Muscle of back (tissue), 13 donors: ENCODE measurements at places on chromosomes 13 and 19.

GRCh38 chr19:57389194-57389729 lies 392 bp upstream of the ZNF548 start:
- no peak for DNase-seq

- DNase-seq: peak; percentile 79
These were observed 15.3 kb downstream of the CDX2 start for GRCh38 chr13:27953676-27954405.

DNA sequence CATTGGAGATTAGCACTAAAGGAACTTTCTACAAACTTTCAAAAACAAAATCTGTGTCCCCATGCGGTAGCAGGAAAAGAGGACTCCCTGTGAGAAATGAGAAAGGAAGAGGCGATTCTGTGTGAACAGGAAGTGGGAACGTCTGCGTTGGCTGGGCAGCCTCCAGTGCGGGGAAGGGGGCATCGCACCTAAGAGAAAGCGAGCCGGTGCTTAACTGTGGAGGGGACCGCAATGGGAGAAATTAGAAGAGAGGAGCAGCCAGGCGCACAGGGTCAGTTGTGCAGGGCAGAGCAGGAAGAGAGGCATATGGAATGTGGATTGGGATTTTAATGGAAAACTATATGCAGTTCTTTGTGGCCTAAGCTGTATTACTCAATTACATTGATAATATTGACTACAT lies 77.4 kb upstream of the DOCK9 start:
- DNase-seq: no peak

DNA sequence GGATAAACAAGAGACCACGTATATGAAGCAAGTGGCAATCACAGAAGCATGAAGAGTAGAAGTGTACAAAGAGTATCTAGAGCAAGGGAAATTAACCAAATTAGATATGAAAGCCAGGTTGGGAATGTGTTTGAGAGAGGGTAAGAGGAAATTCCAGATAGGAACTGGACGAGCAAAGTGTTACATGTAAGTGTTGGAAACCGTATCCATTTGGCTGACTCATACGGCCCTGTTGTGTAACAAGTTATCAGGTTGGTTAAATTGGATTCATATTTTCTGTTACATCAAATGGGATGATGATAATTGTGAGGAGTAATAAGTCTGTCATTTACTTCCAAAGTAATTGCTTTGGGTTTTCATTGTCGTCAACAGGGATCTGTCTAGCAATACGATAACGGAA lies 46.7 kb downstream of the RXFP2 start:
- DNase-seq: no peak

GRCh38 chr13:33550885-33551284 lies 265.3 kb upstream of the STARD13 start:
- no peak for DNase-seq

GRCh38 chr19:35357867-35358573 lies at the start of gene FFAR3:
Gene FFAR3, plus strand, starts transcription at chr19:35358460. Its CDS starts 431 bp downstream, at chr19:35358891.
- peak; percentile 32 for DNase-seq

DNA sequence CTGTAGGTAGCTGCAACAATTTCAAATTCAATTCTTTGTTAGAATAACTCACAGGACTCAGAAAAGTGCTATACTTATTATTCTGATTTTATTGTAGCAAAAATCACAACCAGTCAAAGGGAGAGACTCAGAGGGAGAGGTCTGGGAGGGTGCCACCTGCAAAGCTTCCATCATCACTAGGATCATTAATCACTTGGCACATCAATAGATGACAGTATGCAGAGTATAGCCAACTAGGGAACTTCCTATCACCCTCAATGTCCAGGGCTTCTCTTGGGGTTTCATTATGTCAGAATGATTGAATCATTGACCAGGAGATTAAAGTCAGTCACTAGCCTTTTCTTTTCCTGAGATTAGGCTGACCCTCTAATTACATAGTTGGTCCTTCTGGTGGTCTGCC lies 431.3 kb upstream of the ATXN8OS start:
- no peak for DNase-seq

GRCh38 chr19:32164384-32164992 lies 180.9 kb upstream of the ZNF507 start:
- DNase-seq: no peak

DNA sequence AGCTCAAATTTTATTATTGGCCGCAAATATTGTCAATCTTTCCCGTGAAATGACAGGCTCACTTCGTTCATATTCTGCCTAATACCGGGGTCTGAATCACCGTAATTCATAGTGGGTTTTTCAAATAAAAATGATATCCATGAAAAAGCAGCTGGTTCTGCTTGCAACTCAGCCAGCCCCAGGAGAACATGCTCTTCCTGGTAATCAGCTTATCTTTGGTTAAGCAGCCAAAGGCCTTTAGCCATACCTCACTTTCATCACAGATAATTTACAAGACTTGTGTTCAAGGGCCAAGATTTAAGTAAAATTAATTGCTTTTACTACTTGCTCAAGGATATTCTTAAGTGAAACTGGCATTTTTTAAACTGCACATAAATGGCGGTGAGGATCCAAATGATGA lies 22.5 kb downstream of the RNASEH2B start:
- DNase-seq: no peak
